Sigmoid colon (tissue), 7 donors: ENCODE measurements at places on chromosomes 6 and 20. TPM values are rescaled to one million over a fixed set of nuclear protein-coding genes. Genes with fewer than 3 reads are reported as not detected.

Gene ADGRF5
- polyA plus RNA-seq, result 1.2 TPM

Gene DCDC2
- 0.60 TPM for polyA plus RNA-seq

Gene TRAPPC3L
- not detected for polyA plus RNA-seq

Gene TP53TG5
- polyA plus RNA-seq, result 0.03 TPM

Gene HTR1E
- polyA plus RNA-seq, result 0.03 TPM

Gene MUCL3
- under 0.01 TPM for polyA plus RNA-seq

Gene SYNGAP1
- polyA plus RNA-seq, result 2.4 TPM

Gene CLPSL2
- not detected for polyA plus RNA-seq

Gene COL12A1
- polyA plus RNA-seq, result 2.1 TPM

Gene TFAP2A
- not detected for polyA plus RNA-seq

Gene HRH3
- not detected for polyA plus RNA-seq

Gene CST5
- not detected for polyA plus RNA-seq

Gene DYNLT2
- 0.46 TPM for polyA plus RNA-seq

Gene PGBD1
- 0.92 TPM for polyA plus RNA-seq

Gene HLA-DMB
- polyA plus RNA-seq, result 90.5 TPM

Gene CGAS
- 1.6 TPM for polyA plus RNA-seq

Gene NFATC2
- polyA plus RNA-seq, result 1.8 TPM

Gene KATNA1
- 15.6 TPM for polyA plus RNA-seq

Gene ANKRD60
- polyA plus RNA-seq, result not detected

Gene BAG2
- 1.8 TPM for polyA plus RNA-seq

Gene CDH26
- not detected for polyA plus RNA-seq

Gene GINS1
- 4.2 TPM for polyA plus RNA-seq
